NCI-H1436 treated with DMSO at 0.1 percent for 48 hours (cell line): ENCODE measurements at places on chromosomes 11 and 22.

GRCh38 chr11:1160231-1161101 is 2.7 kb downstream of the MUC5AC start:
- no peak for DNase-seq

DNA sequence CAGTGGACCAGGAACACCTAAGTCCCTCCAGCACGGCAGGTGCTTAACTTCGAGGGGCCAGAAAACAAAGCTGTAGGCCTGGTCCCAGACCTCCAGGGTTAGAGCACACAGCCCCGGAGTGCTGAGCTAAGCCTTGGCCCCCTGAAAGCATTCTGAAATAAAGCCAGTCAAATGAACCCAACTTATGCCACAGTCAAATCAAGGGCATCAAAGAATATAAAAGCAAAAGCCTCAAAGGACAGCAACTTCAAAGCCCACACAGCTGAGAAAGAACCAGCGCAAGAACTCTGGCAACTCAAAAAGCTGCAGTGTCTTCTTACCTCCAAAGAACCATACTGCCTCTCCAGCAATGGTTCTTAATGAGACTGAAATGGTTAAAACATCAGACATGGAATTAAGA is 39.1 kb downstream of the TMEM123 start:
- no peak for DNase-seq

- DNase-seq, result no peak
Observed at GRCh38 chr11:86152006-86152862, 83.3 kb upstream of the PICALM start.

GRCh38 chr22:35733036-35733435 is 15.4 kb downstream of the APOL5 start:
- no peak for DNase-seq

- no peak for DNase-seq
Observed at GRCh38 chr11:90321018-90321417, 98.2 kb upstream of the CHORDC1 start.
